Stimulated activated CD4-positive, alpha-beta T cell treated with anti-CD3 and anti-CD28 coated beads, Interleukin-4, amount 100 ng/mL, for 48 hours (primary cell): ENCODE measurements at places on chromosomes 7 and 10.

- DNase-seq, result peak; percentile 59
Measured at GRCh38 chr10:124717911-124718741, 26.1 kb downstream of the FAM53B start.

- DNase-seq, result no peak
Measured at GRCh38 chr7:66682350-66683093, 53.8 kb downstream of the KCTD7 start.

GRCh38 chr7:119943942-119944600 is 328.9 kb upstream of the KCND2 start:
- no peak for DNase-seq

DNA sequence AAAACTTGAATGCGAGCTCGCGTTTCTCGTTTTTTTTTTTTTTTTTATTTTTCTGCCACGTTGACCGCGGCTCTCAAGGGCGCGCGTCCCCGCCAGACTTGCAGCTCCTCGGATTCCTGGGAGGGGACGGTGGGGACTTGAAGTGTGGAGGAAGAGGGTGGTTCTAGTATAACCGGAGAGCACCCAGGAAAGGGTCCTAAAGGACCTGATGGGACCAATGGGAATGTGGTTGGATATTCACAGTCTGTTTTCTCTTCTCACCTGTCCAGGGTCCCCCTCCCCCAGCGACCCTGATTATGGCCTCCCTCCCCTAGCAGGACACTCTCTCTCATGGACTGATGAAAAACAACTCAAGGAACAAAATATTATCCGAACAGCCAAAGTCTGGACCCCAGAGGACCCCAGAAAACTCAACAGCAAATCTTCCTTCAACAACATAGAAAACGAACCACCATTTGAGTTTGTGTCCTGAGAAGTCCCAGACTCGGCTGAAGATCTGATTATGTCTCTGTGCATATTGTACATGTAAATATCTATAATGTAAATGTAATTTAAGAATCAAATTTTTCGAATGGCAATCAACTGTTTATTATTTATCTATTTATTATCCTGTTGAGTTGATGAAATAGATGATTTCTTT is 1.4 kb downstream of the PTF1A start:
- DNase-seq, result no peak

DNA sequence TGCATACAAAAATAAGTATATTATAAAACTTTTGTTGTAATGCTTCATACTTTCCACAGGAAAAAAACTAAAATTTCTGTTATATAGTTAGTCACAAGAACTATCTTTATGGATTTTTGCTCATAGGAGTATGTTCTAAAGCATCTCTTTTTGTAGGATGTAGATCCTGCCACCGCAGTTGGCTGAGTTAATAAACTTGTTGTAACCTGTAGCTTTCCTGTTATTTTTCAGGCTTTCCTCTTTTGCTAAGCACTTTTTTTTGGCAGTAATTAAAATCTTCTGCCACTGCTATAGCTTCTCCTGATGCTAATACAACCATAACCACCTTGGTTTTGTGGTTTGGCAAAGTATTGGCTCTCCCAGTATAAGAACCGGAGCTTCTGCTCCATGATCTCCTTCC is 60.3 kb downstream of the WNT2 start:
- no peak for DNase-seq

DNA sequence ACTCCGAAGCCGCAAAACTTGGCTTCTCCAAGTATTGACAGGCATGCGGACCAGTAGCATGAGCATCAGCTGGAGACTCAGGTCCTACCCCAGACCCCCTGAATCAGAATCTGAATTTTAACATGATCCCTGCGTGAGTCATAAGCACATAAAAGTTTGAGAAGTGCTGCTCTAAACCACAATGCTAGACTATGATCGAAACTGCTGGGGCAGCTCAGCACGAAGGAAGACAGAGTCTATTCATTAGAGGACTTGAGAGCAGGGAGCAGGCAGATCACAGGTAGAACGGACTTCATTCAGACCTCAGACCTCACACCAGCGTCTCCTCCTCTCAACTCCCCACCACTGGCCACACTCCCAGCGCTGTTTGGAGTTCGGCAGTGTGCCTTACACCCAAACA is 16.9 kb downstream of the CAMK2G start:
- DNase-seq, result peak; percentile 26
